Fibroblast of pulmonary artery (primary cell): ENCODE measurements at places on chromosomes 12 and 14.

- DNase-seq = no peak
These were observed 201.2 kb downstream of the SEC23A start for GRCh38 chr14:38901791-38902190.

DNA sequence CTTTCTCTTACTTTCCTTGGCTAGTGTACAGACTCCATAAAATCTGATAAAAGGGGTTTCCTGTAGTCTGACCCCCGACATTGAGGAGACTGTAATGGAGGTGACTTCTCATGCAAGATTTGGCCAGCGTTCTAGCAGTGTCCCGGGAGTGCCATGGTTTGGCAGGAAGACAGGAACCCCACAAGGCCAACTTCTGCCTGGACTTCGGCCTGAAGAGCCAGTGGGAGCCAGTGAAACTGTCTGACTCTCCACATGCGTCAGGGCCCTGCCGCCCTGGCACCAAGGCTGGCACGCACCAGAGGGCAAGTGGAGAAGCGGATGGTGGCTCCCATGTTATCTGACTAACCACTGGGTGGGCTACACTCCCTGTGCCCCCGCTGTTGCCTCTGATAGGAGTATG is 70.5 kb downstream of the TMEM260 start:
- DNase-seq = no peak

- DNase-seq = no peak
These were observed 445.0 kb downstream of the GXYLT1 start for GRCh38 chr12:41699658-41700057.

DNA sequence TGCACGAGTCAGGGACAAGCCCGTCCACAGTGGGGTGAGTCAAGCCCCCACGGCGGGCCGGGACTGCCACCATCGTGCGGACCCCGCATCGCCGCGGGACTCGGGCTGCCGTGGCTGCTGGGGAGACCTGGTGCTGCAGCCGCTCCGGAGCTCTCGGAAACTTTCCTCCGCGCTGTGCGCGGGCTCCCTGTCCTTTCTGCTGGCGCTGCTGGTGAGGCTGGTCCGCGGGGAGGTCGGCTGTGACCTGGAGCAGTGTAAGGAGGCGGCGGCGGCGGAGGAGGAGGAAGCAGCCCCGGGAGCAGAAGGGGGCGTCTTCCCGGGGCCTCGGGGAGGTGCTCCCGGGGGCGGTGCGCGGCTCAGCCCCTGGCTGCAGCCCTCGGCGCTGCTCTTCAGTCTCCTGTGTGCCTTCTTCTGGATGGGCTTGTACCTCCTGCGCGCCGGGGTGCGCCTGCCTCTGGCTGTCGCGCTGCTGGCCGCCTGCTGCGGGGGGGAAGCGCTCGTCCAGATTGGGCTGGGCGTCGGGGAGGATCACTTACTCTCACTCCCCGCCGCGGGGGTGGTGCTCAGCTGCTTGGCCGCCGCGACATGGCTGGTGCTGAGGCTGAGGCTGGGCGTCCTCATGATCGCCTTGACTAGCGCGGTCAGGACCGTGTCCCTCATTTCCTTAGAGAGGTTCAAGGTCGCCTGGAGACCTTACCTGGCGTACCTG is 1.1 kb downstream of the PDE3A start:
- DNase-seq = peak; percentile 77

- DNase-seq = no peak
These were observed 806.2 kb downstream of the GALC start for GRCh38 chr14:87186737-87187136.

DNA sequence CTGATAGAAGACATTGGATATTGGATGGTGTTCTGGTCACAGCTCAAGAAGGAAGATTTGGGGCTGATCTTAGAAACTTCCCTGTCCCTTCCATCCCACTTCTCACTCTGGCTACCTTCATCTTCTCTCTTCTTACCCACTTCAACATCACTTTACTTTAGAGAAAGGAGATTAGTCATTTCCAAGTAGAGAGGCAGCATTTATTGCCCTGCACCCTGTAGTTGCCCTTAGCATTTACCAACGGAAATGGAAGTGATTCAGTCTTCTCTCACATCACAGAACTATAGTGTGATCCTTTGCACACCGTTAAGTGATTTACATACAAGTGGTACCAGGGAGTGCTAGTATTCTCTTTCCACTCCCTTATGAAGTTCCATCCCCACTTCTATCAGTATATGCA is 52.4 kb downstream of the PHLDA1 start:
- DNase-seq = peak; percentile 43

- DNase-seq = peak; percentile 76
These were observed 129.1 kb downstream of the GPR135 start for GRCh38 chr14:59336098-59336497.

- DNase-seq = peak; percentile 93
These were observed 4.3 kb downstream of the DLST start for GRCh38 chr14:74886001-74886400.

DNA sequence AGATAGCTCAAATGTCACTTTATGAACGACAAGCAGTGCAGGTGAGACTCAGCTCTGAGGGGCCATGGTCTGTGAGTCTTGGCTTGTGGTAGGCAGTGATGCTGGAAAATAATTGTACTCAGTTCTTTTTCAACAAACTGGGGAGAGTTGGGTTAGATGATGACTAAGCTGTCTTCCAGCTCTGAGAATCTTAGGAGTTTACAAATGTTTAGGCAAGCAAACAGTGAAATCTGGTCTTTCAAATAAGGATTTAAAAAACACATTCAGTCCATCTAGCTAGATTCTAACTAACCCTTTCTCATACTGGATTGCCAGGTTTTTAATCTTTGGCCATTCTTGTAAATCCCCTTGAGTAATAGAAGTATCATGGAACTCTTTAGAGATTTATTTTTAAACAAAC is 3.4 kb downstream of the PHC1 start:
- no peak for DNase-seq

- DNase-seq = peak; percentile 1
These were observed 19.4 kb downstream of the TPH2 start for GRCh38 chr12:71958056-71958455.

DNA sequence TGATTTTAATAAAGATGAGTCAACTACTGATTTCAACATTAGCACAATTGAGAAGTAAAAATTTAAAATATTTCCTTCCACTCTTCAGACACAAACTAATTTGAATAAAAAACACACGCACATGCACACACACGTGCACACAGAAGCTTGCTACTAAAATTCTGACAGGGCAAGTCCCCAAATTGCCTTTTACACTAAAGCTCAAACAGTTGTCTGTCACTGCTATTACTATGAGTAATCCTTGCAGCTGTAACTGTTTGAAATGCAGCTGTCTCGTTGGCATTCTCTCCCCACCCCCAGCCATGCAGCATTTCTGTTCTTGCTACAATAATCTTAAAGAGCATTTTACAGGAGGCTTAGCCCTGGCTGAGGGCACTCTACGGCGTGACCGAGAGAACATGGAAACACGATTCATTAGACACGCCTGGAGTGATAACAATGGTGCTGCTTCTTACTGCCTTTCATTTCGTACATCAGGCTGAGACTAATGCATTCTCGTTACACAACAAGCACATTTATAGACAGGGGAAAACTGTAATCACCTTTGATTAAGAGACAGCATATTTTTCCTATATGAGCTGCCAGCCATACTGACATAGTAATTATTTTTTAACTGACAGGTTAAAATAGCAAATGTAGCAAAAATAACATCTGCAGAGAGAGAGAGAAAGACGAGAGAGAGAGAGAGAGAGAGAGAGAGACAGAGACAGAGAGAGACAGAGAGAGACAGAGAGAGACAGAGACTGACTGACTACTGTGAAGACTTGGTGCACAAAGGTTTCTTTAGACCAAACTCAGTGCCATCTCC is 153.8 kb downstream of the MED13L start:
- peak; percentile 56 for DNase-seq

GRCh38 chr12:46489951-46490388 is 117.4 kb upstream of the SLC38A2 start:
- DNase-seq = no peak

- DNase-seq = no peak
These were observed 9.7 kb downstream of the CEP170B start for GRCh38 chr14:104874571-104875411.

- peak; percentile 50 for DNase-seq
These were observed 50.3 kb downstream of the ADAMTS20 start for GRCh38 chr12:43501703-43502102.

DNA sequence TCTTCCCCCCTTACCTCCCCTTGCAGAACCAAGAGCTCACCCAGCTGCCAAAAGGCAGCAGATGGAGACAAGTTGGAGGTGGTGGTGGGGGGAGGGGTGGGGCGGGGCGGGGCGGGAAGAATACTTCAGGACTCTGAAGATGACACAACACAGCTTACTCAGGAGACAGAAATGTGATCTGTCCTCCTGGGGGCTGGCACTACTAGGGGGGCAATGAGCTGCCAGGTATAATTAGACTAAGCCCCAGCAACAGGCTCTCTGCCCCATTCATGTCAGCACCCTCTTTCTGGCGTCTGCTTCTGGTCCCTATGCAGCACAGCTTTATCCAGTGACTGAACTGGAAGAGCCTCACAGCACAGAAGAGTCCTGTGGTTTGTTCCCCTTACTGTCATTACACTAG is 407.0 kb downstream of the MED13L start:
- DNase-seq = no peak

- peak; percentile 3 for DNase-seq
These were observed 465.7 kb upstream of the FAR2 start for GRCh38 chr12:28683366-28683765.

GRCh38 chr14:74510223-74510931 is 16.8 kb downstream of the ISCA2 start:
- peak; percentile 27 for DNase-seq

- peak; percentile 80 for DNase-seq
These were observed 165.1 kb downstream of the MON2 start for GRCh38 chr12:62631471-62632410.

DNA sequence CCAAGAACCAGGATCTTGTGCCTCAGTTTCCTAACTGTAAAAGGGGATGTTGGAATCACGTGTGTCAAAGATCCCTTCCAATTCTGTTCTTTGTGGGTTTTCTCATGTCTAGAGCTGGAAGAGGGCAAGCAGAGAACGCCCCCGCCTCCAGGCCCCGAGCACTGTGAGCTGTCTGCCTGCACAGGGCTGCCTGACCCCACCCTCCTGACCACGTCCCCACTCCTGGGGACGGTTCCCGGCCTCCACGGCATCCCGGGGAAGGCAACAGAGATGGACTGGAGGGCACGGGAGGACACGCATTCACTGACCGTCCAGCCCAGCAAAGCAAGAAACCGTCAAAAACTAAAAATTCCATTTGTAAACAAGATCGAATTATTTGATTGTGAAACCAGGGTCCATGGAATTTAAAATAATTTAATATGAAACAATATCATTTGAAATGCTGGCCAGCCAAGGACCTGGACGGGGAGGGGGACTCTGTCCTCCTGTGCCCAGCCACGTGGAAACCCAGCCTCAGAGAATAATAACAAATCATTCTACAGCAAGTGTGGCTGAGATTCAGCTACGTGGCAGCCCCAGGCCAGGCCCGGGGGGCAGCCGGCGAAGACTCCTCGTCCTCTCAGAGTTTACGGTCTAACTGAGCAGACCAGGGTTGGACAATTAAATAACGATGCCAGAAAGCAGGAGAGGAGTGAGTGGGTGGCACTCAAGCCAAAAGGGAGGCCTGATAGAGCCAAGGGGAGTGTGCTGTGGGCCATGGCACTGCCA is 87.3 kb upstream of the DIO3 start:
- DNase-seq = no peak

- DNase-seq = peak; percentile 80
These were observed 29.1 kb downstream of the NFYB start for GRCh38 chr12:104108755-104109445.

DNA sequence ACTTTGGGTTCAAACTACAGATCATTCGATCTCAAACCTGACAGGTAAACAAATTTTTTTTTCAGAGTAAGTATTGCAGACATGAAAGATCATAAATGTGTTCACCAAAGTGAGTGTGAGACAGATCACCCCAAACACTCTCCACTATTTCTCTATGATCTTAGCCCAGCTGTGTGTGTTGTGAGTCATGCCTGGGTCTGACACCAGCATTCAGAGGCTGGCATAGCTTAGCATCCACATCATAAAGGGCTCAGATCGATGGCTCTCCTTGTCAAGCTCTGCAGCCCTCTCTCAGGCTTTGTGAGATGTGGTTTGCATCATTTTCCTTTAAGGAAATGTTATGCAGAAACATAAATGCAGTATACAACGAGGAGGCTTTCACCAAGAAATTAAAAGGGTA is 164.9 kb downstream of the ETV6 start:
- peak; percentile 64 for DNase-seq

- DNase-seq = no peak
These were observed 35.8 kb downstream of the EFCAB11 start for GRCh38 chr14:89918721-89919120.

GRCh38 chr14:75825147-75825592 is 156.6 kb downstream of the TGFB3 start:
- DNase-seq = peak; percentile 65

- DNase-seq = no peak
These were observed 63.0 kb downstream of the NCOR2 start for GRCh38 chr12:124504273-124505000.

- DNase-seq = no peak
These were observed 156.0 kb downstream of the DAD1 start for GRCh38 chr14:22433069-22433468.

GRCh38 chr12:62933220-62933601 is 1.7 kb downstream of the PPM1H start:
- DNase-seq = no peak

DNA sequence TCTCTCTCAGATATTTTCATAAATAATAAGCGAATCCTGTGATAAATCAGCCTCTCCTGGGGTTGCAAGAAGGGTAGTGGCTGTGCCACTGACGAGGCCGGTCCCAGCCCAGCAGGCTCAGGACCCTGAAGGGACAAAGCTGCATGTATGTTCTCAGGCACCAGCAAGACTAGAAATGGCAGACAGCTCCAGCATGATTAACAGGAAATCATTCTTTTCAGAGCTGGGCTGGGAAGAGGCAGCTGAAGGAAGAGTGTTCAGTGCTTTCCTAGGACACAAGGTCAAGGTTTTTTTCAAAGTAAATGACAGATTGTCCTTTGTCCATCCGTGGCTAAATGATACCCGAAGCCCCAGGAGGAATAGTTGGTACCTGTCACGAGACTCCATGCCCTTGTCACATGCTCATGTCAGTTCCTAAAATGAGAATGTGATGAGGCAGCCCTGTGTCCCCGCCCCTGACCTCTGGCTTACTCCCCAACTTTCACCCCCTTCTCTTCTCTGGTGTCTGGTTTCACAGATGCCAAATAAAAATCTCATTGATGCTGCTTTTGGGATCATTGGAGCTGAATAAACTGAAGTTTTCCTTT is 65.1 kb downstream of the PPP1R36 start:
- DNase-seq = no peak

DNA sequence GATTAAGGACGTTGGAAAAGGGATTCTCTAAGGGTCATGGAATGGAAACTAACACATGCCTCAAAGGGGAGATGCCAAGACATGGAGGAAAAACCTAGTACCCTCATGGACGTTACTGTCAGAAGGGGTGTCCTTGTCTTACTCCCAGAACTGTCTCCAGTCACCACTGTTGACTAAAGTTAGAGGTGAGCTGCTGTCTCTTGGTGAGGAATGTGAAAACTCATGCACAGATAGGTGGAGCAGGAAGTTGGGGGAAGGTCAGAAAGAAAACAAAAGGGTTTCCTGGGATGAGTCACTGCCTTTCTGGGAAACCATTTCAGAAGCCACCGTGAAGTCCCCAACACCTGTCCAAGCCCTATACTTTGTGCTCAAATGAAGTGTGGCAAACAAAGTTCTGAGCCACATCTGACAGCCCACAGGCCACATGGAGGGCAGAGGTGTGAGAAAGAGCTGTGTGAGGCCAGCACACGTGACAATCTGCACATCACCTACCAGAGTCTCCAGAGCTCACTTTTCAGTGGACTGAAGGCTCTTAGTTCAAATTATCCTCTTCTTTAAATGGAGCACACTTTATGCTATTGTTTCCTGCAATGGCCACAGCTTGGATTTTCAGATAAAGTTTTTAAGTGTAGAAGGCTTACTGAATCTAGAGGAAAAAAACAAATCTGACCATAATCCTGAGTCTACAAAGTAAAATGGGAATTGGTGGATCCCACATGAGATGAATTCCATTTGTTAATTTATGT is 92.9 kb upstream of the EGLN3 start:
- no peak for DNase-seq
